ENCODE measurements at places on chromosomes 12 and 14.

GRCh38 chr12:16218234-16218633, 59.3 kb downstream of the SLC15A5 start:
- DNase-seq, result no peak

DNA sequence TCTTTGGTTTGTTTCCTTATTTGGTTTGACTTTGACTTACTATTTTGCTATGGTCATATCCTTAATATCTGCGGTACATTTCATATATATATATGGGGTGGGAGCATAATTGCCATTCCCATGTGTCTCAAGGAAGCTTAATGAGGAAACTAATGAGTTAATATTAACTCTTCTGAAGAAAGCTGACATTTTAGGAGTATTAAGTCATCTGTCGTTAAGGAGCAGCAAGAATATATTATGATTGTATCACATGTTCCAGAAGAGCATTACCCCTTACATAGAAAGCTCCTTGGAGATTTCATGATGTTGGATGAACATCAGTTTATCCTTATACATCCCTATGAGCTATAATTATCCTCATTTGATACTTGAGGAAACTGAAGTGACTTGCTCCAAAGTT, 15.6 kb downstream of the DYRK2 start:
- DNase-seq, result no peak

DNA sequence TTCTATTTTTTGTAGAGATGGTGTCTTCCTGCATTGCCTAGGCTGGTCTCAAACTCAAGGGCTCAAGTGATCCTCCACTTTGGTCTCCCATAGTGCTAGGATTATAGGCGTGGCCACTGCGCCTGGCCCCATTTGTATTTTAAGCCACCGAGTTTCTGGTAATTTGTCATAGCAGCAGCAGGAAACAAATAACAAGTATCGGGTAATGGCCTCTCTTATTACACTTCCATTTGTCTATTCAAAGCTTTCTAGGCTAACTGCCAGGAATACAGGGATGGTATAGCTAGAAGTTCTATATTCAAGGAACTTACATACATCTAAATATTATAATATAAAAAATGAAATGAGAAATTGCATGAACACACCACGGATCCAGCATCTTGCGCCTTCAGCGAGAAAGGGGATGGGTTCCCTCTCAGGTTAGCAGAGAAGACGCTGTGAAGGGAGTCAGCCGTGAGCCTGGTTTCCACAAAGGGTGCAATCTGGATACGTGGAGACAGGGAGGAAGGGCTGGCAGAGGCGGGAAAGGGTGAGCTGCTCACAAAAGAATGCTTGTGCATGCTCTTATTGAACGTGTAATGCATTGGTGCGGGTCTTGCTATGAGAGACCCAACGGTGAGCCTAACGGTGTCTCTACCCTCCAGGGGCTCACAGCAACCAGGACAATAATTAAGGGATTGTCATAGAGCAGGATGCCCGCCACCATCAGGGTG, 9.5 kb downstream of the BDKRB1 start:
- no peak for DNase-seq

DNA sequence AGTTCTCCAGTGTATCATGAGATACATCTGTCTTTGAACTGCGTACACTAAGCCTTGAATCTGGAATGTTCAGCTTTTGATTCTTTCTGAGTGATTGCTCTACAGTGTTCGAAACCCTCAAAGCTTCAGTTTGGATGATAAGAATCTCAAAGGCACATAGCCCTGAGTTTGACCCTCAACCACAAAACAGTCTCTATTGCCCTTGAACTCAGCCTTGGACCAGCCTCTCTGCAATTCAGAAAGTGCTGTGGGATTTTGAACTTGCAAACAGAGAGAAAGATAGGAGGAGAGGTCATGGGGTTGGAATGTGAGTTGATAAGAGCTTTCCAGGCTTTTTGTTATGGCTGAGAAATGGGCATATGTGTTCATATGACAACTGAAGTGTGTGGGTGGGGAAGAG, 100.3 kb downstream of the MYRFL start:
- DNase-seq, result no peak

GRCh38 chr12:24230061-24230701, 280.7 kb upstream of the SOX5 start:
- no peak for DNase-seq

GRCh38 chr12:58980768-58981167, 60.5 kb upstream of the LRIG3 start:
- no peak for DNase-seq

- no peak for DNase-seq
Measured at GRCh38 chr12:18427520-18427919, 166.2 kb downstream of the PIK3C2G start.

DNA sequence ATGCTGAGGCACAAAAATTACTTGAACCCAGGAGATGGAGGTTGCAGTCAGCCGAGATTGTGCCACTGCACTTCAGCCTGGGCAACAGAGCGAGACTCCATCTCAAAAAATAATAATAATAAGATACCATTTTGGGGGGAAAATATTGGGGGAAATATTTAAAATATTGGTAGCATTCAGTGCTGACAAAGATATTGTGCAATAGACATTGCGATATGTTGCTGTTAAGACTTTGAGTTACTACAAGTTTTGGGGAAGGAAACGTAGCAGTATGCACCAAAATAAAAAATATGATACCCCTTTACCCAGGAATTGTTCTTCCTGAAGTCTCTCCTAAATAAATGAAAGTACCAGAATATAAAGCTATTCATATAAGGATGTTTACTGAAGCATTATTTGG, 37.7 kb upstream of the MYBPC1 start:
- no peak for DNase-seq

- no peak for DNase-seq
Measured at GRCh38 chr14:106268013-106268727, 741.8 kb downstream of the TMEM121 start.

GRCh38 chr12:107328442-107329133, 235.2 kb upstream of the CRY1 start:
- no peak for DNase-seq

DNA sequence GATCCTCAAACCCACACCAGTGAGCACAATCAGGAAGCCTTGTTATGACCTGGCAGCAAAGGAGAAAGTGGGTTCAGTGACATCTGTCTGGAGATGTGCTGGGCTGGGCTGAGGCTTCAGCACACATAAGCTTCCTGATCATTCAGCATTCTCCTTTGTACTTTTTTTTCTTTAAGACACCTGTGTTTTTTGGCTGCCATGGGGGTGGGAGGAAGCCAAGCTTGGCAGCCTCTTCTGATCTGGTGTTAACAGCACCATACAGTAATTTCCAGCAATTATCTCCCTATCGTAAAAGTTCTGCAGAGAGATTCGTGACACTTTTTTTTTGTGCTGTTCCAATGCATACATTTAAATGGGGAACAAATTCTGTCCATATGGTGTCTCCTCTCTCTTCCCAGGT, 38.9 kb upstream of the RASSF3 start:
- DNase-seq, result no peak

DNA sequence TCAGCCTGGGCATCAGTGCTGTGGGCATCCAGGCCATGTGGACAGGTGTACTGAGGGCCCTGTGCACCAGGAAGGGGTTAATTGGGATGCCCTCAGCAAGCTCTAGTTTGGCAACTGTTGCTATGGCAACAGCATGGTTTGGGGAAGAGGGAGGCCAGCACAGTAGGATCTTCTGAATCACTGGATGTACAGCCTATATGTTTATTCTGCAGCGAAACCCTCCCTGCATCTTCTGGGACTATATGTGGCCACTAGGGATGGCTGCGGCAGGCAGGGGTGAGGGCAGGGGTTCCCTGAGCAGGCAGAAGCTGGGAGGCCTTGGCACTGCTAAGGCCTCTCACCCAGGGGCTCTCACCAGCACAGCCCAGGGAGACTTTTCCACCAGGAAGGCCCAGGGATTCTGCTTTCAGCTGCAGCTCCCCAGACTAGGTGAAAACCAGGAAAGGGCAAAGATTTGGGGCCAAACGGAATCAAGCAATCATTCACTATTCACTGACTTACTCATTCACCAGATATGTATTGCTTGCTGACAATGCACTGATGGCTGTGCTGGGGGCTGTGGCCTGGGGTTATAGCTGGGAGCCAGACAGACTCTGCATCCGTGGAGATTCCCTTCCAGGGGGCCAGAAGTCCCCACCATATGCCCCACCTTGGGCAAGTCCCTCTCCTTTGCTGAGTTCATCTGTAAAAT, 42.8 kb downstream of the IRF2BPL start:
- DNase-seq, result no peak

GRCh38 chr12:93167331-93167730, 210.4 kb upstream of the NUDT4 start:
- DNase-seq, result no peak

- no peak for DNase-seq
Measured at GRCh38 chr14:30227876-30228275, 300.2 kb upstream of the PRKD1 start.

- DNase-seq, result no peak
Measured at GRCh38 chr12:34348836-34349672, 326.8 kb downstream of the ALG10 start.

DNA sequence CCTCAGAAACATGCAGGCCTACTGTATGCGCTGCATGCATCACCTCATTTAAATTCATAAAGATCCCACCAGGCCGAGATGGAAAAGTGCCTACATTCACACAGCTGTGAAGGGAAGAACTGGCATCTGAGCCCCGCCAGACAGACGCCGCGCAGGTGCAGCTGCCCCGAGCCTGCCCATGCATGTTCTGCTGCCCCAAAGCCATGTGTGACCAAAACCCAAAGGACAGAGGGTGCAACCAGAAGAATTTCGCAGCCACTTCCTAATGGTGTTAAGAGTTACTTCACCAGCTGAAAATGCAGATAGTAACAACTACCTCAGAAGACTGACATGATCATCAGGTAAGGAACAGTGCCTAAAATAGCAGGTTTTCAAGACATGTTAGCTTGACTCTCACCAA, 13.5 kb upstream of the KRT8 start:
- DNase-seq, result no peak

- no peak for DNase-seq
Measured at GRCh38 chr14:93976477-93977057, at the start of gene ASB2. Gene ASB2, minus strand, starts transcription at chr14:93976570. Its CDS starts 12,031 bp downstream, at chr14:93964539.

DNA sequence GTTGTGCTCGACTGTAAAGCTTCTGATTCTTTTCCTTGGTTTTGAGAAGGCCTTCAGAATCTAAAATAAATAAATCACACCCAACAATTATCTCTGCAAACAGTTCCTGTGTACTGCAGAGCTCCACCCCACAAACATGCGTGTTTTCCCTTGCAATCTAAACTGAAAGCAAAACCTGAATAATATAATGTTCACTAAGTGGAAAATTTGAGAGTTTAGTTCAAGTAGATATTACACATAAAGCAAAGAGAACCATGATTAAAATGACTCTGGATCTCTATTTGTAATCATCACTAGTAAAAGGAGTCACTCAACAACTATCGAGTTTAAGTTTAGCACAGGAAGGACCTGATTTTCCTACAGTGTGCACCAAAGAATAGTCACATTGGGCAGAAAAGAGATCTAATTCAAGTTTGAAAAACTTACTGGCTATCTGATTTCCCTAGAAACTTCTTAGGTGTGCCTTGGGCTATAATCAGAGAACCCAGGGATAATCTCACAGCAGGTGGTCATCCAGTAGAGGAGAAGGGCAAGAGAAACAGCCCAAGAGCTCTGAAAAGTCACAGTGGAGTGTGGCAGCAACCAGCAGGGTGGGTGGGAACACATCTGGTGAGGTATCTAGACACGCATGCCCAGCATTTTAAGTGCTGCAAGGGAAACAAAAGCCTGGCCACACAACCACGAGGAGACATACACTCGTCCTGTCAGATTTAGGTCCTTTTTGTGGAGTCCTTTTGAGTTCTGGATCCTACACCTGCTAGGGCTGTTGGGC, 25.4 kb downstream of the ATG14 start:
- no peak for DNase-seq

DNA sequence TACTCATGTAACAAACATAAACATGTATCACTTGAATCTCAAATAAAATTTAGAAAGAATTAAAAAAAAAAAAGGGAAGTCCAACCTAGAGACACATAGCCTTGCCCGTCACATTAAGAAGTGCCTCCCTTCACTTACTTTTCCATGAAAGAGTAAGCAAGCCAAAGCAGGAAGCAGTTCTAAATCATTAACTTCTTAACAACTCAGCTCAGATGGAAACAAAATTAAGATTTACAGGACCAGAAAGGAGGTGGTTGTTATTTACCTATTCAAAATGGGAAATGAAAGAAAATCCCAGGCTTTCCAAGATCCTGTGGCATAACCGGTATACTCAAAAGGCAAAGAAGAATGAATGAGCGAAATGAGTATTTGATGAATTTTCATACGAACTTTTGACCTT, 258.6 kb upstream of the DCN start:
- no peak for DNase-seq

DNA sequence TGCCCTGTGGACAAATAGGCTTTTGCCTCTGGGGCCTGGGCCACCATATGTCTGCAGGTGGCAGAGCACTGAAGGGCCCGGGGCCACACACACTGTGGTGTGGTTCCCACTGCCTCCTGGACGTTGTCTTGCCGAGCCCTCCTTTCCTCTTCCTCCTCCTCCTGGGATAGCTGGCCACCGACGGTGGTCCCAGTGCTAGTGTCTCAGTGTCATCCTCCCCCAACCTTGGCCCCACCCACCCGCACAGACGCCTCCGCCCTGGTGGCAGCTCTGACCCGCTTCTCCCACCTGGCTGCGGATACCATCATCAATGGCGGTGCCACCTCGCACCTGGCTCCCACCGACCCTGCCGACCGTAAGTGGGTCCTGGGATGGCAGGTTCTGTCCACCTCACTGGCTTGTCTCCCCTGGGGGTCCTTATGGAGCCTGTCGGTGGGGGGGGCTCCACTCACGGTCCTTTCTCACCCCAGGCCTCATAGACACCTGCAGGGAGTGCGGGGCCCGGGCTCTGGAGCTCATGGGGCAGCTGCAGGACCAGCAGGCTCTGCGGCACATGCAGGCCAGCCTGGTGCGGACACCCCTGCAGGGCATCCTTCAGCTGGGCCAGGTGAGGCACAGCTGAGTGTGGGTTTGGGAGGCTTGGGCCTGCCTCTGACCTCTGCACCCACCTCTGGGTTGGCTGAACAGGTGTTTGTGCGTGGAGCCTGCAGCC, 23.5 kb downstream of the HIP1R start:
- DNase-seq, result no peak

All from WTC11 (cell line).